ENCODE measurements at places on chromosomes 1 and 21.

- DNase-seq, result no peak
Observed at GRCh38 chr1:229871078-229871676, 195.9 kb upstream of the GALNT2 start.

- DNase-seq, result no peak
Observed at GRCh38 chr21:24339406-24339805, 1267.9 kb downstream of the MRPL39 start.

DNA sequence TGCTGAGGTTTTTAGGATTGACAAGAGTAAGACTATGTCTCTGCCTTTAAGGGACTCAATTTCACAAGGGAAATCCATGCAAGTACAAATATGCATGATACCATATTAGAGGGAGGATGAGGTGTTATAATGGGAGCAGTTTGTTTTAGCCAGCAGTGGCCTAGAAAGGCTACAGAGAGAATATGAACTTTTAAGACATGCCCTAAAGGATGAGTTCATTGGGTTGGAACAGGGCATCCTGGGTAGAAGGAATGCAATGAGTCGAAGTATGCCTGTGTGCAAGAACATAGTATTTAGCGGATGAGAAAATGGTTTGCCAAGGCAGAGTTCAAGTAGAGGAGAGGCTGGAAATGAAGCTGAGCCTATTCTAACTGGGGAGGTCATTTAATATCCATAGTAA, 32.6 kb upstream of the LEPR start:
- DNase-seq, result no peak

- DNase-seq, result no peak
Observed at GRCh38 chr21:45403133-45403824, 1.7 kb upstream of the COL18A1 start.

DNA sequence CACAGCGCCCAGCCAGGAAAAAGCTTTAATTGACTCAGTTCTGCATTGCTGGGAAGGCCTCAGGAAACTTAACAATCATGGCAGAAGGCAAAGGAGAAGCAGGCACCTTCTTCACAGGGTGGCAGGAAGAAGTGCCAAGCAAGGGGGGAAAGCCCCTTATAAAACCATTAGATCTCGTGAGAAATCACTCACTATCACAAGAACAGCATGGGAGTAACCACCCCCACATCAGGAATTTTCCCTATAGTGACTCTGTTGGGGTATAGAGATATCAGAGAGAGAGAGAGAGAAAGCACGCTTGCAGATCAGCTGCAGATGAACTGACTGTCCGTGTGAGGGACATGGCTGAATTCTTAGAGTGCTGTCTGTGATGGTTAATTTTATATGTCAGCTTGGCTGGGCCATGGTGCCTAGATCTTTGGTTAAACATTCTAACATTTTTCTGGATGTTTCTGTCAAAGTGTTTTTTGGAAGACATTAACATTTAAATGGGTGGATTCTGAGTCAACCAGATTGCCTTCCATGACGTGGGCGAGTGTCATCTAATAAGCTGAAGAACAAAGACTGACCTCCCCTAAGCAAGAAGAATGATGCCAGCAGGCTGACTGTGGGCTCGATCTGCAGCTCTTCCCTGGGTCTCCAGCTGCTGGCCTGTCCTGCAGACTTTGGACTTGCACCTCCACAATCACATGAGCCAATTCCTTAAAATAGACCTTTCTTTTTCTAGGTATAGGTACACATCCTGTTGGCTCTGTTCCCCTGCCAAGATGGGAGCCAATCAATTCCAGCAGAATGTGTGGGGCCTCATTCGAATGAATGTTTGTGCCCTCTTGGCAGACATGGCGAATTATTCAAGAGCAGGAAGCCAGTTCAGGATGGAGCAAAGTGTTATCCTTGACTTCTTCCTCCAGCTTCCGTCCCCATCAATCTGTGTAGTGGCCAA, 21.4 kb upstream of the CPT2 start:
- DNase-seq, result peak; percentile 42

DNA sequence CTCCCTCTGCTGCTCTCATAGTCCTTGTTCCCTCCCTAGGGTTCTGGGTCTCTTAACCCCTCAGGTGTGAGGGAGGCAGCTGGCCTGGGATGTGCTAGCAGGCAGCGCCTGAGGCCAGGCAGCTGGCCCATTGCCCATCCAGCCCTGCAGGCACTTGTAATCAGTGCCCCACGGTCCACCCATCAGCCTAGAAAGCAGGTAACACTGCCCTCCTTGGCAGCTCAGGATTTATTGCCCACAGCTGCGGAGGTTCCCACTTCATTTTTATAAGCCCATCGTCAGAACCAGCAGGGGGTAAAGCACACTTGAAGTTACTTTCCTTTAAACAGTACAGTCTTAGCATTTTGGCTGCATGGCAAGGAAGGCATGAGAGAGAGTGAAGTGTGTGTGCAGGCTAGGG, 70.6 kb downstream of the TMEM53 start:
- no peak for DNase-seq

DNA sequence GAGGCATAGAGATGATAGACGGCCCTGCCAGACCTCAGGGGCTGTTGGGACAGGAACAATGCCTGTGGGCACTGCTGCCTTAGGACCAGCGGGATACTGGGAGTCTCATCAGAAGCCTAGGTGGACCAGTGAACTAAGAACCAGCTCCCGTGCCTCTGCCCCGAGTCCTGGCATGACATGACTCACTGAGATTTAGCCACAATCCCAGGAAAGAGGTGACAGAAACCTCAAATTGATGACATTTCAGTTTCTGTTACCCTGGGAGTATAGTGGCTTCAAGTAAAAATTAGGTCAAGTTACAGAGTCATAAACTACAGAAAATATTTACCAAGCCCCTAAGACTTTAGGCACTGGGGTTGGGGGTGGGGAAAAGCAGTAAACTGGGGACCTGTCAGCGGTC, 74.6 kb upstream of the GADD45A start:
- DNase-seq, result no peak

- no peak for DNase-seq
Observed at GRCh38 chr1:161999301-162000052, 24.2 kb downstream of the OLFML2B start.

DNA sequence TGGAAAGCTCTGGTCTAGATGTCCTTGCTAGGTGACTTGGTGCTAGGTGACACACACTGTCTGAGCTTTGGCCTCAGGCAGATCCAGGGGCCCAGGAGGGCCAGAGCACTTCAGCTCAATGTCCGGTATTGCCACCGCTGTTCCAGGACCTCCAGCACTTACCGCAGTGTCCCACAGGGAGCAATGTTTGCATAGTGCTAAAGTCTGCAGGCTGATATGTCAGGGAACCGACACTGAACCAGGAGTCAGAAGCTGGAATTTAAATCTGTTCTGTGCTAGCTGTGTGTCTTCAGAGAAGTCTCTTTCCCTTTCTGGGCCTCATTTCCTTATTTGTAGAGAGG, 19.3 kb downstream of the DHCR24 start:
- no peak for DNase-seq

- DNase-seq, result no peak
Observed at GRCh38 chr1:167244244-167244643, 23.6 kb downstream of the POU2F1 start.

GRCh38 chr1:14602136-14602535, 3.7 kb downstream of the KAZN start:
- DNase-seq, result peak; percentile 36

DNA sequence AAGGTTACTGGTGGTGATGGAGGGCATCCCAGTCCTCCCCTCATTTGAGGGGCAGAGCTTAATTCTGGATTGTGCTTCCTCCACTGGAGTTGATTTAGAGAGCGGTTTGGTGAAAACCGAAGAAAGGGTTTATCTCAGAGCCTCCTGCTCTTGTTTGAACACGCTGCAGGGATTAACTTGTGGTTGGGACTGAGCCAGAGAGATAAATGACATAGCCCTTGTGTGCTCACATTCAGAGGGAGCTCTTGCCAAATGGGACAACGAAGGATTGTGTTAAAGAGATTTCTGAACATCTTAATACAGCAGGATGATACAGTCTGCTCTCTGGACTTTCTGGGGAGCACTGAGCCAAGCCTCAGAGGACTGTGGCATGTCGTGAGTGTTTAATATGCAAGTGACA, 308.2 kb downstream of the DISC1 start:
- no peak for DNase-seq

DNA sequence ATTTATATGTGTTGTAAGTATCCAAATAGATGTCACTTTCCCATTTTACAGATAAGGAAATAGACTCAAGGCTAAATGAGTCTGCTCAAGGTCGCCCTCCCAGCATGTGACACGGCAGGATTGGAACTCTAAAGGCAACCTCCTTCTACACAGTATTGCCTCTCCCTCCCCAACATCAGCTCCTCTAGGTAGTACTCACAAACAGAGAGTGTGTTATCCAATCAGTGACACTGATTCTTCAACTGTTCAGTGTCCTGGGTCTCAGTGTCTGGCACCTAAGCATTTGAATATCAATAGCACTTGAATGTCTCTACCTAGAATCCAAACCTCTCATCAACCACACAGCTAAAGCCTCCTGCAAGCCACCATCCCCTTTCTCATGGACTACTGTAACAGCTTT, 87.1 kb downstream of the DAB1 start:
- DNase-seq, result no peak
